ENCODE measurements at places on chromosomes 13 and 19. TPM values are rescaled to one million over a fixed set of nuclear protein-coding genes. Genes with fewer than 3 reads are reported as not detected.
A peak's percentile ranks its signal among the peaks of the same experiment; 100 is the strongest.

DNA sequence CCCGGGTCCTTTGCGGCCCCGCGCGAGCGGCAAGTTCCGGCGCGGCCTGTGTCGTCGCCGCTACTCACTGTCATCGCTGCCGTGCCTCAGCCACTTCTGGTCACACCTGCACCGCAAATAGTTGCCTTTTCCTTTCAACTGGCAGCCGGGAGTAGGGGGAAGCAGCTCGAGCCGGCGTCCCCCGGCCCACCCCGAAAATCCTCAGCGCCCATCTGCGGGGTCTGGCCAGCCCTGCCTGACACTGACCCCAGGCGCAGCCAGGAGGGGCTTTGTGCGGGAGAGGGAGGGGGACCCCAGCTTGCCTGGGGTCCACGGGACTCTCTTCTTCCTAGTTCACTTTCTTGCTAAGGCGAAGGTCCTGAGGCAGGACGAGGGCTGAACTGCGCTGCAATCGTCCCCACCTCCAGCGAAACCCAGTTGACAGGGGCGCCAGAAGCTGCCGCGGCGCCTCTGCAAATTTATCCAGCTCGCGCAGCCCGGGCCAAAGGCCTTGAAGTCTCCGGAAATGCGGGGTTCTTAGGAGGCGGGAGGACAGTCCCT lies 1.7 kb downstream of the PDX1 start:
- DNase-seq: no peak

DNA sequence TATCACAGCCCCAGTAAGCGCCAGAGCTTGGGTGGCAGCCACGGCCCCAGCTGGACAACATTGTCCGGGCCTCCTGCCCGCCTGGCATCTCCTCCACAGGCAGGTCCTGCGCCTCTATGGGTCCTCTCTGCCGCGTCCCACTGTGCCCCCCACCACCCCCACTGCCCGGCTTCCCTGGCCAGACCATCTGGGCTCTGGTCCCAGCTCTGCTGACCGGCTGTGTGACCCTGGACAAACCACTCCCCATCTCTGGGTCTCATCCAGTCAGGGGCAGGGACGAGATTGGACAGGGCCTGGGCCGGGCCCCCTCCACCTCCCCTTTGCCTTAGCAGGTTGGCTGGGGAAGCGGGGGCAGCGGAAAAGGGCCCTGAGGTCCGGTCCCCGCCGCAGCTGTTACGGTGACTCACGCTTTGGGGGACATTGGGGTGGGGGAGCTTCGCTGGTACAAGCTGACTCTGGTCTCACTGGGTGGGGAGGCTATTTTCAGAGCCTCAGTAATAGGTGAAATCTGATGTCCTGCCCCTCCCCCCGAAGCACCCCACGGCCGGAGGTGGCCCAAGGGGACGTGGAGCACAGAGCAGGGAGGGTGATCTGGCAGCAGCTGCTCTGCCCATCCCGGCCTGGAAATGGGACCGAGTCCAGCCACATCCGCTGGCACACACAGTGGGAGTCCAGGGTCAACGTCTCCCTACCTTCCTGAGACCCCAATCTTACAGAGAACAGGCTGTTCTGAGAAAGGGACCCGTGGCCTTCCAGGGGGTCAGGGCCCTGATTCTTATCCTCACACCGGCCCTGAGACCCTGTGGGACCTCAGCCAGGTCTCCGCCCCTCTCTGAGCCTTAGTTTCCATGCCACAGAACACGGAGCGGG lies 9.1 kb downstream of the NFIC start:
- peak; percentile 50 for DNase-seq

GRCh38 chr13:112930192-112930591 lies 38.8 kb upstream of the MCF2L start:
- no peak for DNase-seq

DNA sequence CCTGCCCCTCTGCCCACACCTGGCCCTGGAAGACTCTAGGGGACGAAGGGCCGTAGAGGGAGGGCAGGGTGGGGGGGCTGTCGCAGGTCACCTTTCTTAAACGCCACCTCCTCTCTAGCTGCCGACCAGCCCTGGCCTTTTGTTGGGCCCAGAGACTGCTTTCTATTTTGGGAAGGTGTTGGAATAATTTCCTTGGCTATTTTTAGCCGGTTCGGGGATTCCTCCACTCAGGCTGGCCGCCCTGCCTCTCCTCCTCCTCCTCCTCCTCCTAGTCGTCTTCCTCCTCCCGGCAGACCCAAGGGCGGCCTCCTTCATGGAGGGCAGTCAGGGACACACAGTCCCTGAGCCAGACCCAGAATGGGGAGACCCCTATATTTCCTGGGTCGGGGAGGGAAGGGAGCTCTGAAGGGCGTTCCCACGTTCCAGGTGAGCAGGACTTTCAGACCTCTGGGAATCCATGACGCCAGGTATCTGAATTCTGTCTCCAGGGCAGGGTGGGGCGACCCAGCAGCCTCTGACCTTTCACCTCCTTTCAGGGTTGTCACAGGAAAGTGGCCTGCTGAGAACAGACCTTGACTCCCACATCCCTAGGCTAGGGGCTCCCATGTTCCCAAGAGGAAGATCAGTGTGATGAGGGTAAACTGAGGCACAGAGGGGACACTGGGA lies 19.9 kb downstream of the GADD45B start:
- DNase-seq: peak; percentile 48

DNA sequence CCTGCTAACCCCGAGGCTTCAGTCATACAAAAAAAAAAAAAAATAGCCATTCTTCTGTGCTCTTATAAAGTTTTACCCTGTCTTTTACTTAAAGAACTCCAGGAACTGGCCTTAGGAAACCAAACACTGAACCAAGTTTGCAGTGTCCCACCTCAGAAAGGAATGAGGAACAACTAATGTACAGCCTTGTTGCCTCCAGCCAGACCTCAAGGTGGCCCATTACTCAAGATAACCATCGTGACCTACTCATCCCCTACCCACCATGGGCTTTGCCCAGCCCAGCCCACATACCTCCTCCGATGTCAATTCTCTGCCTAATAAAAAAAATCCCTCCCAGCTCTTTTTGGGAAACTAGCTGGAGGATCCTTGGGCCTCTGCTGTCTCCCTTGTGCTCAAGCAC lies 133.2 kb downstream of the STARD13 start:
- DNase-seq: no peak

- no peak for DNase-seq
These were observed 142.7 kb upstream of the TUBA3C start for GRCh38 chr13:19324325-19324724.

DNA sequence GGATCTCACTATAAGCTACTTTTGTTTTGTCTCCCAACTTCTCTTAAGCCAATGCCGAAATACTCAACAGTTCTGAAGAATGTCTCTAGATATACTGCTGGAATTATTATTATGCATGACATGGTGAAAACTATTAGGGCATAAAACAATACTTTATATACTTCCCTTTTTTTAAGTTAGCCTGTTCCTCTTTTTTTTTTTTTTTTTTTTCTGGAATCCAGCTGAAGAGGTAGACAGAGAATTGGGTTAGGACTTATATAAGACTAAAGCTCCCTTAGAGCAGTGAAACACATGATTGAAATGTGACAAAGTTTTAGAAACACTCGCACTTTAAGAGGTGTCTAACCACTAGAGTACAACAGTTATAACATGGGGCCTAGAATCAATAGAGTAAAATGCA lies 850.9 kb upstream of the PCDH9 start:
- DNase-seq: no peak

IRGC gene
- not detected for total RNA-seq

GRCh38 chr13:106997696-106998095 lies 429.8 kb upstream of the ARGLU1 start:
- DNase-seq: no peak

POP4 gene
- 61.2 TPM for total RNA-seq

C13orf42 gene
- 0.48 TPM for total RNA-seq

DNA sequence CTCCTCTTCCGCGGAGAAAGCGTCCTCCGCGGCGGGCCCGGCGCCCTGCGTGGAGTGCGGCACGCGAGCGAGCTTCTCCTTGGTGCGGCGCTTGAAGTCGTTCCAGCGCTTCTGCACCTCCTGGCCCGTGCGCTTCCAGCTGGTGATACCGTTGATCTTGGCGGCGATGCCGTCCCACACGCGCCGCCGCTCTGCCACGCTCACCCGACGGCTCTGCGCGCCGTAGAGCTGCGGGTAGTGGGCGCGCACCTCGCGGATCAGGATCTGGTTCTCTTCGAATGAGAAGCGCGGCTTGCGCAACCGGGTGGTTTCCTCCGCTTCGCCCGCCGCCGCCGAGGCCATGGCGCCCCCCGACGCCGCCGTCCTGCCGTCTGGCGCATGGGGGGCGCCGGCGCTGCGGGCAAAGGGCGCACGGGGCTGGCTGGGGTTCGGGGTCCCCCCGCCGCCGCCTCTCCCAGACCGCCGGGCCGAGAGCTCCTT lies 941 bp downstream of the MYPOP start:
- peak; percentile 46 for DNase-seq

DNA sequence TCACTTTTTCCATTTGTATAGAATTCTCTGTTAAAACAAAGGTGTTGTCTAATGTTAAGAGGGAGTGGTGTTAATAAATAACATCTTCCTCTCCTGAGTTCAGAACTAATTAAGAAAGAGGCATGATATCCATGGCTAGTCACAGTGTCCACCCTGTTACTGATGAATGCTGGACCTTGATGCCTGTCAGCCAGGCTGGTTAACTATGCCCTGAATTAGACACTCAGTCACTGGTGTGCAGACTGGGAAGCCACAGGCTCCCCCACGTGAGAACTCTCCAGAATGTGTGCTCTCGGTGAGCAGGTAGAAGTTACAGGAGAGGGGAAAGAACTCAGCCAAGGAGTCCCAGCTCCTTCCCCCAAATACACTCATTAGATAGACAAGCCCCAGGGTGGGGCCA lies 56.1 kb upstream of the RNF113B start:
- no peak for DNase-seq

GPR4 gene
- 0.48 TPM for total RNA-seq

TNFSF9 gene
- total RNA-seq: not detected

DNA sequence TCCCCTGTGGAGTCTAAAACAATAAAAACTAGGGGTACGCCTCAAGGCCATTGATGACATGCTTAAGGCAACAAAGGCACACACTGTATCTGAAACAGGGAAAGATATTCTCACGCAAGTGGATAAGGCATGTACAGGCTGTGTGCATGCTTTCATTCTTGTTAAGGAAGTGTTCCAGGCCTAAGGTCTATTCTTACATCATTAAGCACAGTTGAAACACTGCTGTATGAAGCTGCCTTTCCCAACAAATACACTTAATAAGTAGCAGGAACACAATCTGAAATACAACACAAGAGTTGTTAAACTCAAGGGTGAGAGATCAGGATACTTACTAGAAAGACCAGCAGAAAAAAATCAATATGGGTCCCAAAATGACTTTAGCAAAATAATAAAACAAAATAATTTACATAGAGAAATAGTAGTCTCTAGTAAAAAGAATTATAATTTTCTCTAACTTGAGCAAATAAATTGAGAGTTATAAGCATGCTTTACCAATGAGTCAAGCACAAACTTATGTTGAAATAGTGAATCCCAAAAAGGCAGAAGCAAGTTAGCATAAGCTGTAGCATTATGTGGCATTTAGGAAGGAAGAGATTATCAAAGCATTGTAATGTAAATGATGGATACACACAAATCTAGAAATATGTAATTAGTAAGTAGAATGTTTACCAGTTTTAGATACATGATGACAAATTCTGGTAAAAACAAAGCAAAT lies 796.9 kb downstream of the SLITRK1 start:
- peak; percentile 18 for DNase-seq

GRCh38 chr19:28815257-28815656 lies 397.7 kb downstream of the UQCRFS1 start:
- no peak for DNase-seq

STARD13 gene
- 55.6 TPM for total RNA-seq

DNA sequence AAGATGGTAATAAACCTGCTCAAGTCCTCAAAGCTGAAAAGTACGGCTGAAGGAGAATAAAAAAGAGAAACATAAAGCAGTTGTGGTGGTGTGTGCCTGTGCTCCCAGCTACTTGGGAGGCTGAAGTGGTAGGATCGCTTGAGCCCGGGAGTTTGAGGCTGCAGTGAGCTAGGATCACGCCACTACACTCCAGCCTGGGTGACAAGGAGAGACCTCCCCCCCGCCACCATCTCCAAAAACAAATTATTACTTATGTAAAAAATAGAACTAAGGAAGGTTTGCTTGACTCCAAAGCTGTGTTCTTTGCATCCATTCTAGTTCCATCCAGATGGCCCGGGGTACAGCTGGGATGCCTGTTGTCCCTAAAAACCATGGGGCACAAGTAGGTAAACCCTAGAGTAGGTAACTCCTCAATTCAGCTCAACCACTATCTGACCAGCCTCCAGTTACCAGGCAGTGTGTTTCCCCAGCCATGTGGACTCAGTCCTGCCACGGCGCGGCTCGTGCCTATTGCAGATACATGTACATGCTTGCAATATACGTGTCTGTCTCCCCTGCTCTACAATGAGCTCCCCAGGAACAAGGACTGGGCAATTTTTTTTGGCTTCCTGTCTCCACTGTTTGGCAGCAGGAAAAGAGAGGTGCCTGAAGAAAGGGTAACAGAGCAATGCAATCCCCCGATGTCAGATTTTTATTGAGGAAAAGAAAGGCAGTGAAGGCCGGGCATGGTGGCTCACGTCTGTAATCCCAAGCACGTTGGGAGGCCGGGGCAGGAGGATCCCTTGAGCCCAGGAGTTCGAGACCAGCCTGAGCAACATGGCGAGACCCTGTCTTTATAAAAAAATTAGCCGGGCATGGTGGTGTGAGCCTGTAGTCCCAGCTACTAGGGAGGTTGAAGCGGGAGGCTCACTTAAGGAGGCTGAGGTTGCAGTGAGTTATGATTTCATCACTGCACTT lies 101.3 kb downstream of the GNG7 start:
- no peak for DNase-seq

DNA sequence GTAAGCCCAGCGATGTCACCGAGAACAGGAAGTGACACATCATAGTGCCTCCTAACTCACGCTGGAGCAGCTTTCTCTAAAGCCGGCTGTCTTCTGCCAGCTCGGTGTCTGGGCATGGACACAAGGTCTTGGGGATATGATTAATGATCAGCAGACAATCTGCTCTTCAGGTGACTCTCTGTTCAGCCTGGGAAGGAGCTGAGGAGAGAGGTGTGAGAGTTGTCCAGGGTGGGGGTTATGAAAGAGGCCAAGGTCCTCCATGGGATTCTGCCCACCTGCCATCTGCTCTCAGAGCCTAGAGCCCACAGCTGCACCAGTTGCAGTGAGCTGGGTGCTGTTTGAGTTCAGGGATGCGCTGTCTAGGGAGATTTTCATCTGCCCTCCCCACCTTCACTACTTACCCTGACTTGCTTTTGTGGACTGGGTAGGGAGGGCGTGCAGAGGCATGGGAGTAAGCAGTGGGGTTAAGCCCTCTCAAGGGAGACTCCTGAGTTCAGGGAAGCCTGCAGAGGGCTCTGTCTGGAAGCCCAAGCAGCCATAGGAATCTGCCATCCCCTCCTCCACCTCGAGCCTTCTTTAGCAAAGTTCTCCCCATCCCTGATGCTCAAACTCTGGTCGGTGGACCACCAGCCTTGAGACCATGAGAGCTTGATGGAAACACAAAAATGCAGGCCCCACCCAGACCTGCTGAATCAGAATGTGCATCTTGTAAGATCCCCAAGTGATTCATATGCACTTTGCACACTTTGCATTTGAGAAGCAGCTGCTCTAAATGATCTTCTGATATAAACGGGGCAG lies 539.7 kb downstream of the RFC3 start:
- DNase-seq: peak; percentile 31

GRCh38 chr13:48192411-48192935 lies 40.5 kb upstream of the ITM2B start:
- no peak for DNase-seq
